CD4-positive, alpha-beta T cell treated with Interleukin-15 for 4 hours (primary cell): ENCODE measurements at places on chromosomes 5 and 9.

DNA sequence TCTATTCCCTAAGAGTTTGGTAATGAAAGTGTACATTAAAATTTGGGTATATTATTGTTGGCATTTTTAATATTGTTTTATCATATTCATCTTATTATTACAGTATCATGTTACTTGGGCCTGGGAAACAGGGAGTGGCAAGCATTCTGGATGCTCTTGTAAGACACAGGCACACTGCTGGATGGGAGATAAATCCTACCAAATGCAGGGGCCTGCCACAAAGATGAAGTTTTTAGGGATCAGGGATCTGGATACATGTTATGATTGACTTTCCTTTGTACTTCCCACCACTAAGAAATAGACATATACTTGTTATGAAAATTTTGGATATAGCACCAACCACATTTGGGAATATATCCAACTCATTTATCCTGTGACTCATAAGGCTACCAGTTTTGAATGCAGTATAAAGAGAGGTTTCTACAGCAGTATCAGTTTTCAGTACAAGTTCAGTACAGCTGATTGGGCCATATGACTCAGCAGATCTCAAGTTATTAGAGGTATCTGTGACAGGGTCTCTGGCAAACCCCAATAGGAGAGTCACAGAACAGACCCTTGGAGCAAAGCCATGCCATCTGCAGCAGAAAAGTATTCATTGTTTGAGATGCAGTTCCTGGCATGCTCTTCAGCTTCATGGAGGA, 360.1 kb downstream of the DMAC1 start:
- no peak for DNase-seq

DNA sequence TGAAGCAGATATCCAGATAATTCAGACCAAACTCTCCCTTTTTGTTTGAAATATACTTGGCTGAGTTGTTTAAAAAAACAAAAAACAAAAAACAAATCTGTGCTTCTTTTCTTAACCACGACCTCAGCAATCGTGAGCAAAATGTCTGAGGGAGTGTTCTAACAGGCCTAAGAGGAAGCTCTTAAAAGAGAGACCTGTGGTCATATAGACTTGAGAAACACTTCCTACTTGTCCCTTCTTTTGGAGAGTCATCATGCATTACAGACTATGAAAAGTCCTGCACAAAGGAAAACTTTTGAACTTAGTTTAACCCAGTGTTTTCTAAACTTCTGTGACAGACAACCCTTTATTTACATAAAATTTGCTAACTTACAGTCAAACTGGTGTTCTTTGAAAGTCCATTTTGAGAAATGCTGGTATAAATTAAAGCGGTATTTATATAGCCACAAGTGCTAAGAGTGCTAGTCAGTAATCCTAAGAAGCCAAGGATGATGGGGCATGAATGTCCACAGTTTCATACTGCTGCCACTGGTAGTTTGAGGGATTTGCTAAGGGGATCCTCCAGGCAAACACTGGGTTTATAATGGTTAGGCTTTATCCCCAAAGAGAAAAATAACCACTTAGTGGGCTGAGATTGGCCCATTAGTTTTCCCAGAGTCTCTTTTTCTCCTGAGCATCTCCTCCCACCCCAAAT, 199.8 kb downstream of the LRRC70 start:
- no peak for DNase-seq

- no peak for DNase-seq
Measured at GRCh38 chr5:124157320-124157719, 589.1 kb downstream of the ZNF608 start.

- no peak for DNase-seq
Measured at GRCh38 chr9:103474156-103474555, 479.0 kb downstream of the CYLC2 start.

DNA sequence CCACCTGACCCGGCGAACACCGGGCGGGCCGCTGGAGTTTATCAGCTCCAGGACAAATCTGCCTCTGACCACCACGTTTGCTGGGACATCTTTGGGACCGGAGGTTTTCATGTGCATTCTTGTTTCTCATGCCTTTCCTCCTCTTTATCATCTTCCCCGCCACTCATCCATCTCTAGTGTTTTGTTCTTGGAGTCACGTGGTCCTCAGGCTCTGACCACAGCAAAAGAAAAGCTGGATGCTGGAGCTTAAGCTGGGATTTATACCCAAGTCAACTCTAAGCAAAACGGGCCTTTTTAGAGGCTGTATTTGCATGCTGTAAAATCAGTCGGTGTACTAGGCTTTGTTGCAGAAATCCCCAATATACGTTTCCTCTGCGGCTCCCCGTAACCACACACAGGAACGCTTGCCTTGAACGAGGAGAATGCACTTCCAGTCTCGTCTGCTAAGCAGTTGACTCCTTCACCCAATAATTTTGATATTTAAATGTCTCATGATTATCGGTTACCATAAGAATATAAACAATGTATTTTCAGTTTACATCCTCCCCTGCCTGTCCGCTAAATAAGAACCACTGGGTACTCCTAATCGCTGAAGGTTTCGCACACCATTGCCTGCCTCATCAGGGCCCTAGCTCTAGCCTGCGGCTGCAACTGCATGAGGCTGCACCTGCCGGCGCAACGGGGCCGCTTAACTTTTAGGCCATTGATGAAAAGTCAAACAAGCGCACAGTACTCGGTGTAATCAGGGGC, 560 bp upstream of the NDUFS6 start:
- DNase-seq = peak; percentile 50

GRCh38 chr9:96392263-96392662, 8.8 kb upstream of the SLC35D2 start:
- DNase-seq = no peak

DNA sequence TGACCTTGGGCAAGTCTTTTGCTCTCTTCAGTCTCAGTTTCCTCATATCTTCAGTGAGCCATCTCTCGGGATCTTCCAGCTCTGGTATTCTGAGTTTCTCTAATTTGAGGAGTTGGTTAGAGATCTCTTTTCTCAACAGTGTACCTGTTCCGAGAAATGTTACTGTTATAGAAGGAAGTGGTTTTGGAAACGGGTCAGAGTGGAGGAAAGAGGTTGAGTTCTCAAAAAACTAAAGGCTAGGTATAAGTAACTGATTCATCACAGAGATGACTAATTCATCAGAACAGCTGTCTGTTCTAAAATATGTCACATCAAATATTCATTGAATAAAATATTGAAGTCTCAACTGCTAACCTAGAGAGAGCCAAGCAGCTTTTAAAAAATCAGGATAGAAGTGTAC, 106.6 kb downstream of the PALM2AKAP2 start:
- DNase-seq = no peak

GRCh38 chr9:75529463-75529862, 361.0 kb upstream of the PCSK5 start:
- no peak for DNase-seq
